ENCODE measurements at places on chromosomes 13 and 19.

GRCh38 chr19:29645911-29646310 lies 19.4 kb upstream of the PLEKHF1 start:
- DNase-seq, result no peak

DNA sequence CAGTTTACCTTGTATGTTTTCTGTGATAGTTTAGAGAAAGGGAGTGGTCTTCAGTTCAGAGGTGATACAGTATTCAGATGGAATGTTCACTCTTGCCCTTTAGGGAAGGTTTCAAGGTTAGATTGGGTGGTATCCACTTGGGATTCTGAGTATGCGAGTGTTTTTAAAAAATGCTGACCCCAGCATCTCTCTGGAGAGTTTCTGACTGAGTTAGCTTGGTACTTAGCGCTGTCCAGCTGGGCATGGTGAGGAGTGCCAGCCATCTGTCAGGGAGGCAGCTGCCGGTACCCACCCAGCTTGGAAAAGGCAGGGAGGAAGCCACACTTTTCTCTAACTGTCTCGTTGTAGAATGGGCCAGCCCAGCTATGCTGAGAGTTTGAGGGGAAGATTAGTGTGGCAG lies 63.3 kb downstream of the ARHGEF7 start:
- no peak for DNase-seq

DNA sequence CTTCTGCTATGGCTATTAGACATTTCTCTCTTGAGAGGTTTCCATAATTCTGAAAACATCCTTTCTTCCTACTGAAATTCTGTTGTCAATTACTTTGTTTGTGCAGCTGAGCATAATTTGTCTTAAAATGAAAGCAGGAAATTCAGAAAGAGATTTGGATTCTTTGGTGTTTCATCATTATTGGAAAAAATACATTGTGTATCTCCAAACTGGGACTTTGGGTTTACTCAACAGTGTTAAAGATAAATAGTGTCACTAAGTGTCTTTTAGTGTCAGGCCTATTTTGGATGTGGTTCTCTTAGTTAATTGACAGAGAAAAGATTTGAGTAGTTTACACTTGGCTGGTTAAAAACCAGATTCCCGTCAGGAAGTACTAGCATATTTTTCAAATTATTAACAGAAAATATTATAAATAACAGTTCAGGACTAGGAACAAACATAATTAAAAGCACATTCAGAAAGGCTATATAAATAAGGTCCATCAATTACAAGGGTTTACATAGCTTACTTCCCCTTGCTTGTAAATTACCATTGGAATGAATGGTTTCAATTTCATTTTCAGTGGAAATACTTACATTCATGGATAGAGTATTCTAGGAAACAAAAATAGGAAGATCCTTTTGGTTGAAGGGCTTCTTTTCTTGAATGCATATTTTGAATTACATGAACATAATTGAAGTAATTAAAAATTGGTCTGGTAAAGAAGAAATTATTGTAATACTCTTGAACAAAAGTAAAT lies 483.1 kb downstream of the GPC6 start:
- DNase-seq, result no peak

DNA sequence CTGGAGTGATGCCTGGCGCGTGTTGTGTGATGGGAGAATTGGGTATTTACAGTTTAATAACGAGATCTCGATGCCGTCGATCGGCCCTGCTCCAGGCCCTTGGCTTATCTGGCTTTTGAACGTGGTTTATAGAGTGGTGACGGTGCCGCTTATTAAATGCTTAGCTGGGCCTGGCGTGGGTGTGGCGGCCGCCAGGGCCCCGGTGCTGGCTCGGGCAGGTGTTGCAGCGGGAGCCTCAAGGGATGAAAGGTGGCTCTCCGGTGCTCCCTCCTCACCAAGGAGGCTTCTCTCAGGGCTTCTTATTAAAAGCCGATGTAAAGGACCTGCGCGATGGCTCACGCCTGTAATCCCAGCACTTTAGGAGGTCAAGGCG lies 173.8 kb downstream of the KDM4B start:
- DNase-seq, result peak; percentile 52

DNA sequence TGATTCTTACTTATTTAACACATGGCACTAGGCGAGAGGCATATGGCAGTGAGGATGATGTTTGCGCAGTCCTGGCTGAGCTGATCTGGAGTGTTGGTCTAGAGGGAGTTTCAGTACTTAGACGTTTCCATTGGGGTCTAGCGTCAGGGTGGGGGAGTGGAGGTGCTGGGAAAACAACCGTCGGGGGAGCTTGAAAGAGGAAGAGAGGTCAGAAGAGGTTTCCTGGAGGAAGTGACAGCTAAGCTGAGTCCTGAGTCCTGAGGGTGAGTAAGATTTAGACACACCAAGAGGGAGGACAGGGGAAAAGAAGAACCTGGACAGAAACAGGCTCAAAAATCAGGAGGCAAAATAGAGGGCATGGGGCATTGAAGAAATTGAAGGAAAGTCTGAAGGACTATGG lies 81.4 kb downstream of the ALOX5AP start:
- DNase-seq, result no peak

GRCh38 chr19:41588497-41589209 lies 12.7 kb downstream of the CEACAM21 start:
- no peak for DNase-seq

- DNase-seq, result no peak
Observed at GRCh38 chr13:113886561-113887112, 22.8 kb upstream of the GAS6 start.

- DNase-seq, result no peak
Observed at GRCh38 chr19:55550321-55550650, 4.9 kb upstream of the SBK3 start.

- DNase-seq, result no peak
Observed at GRCh38 chr19:56960959-56961543, 120.5 kb upstream of the PEG3 start.

GRCh38 chr19:271856-272255 lies 19.3 kb downstream of the PLPP2 start:
- no peak for DNase-seq

GRCh38 chr19:54062643-54063042 lies 1.1 kb downstream of the VSTM1 start:
- DNase-seq, result no peak

Data from NCI-H1105 (cell line).